ENCODE measurements at places on chromosomes 3 and 15. TPM values are rescaled to one million over a fixed set of nuclear protein-coding genes. Genes with fewer than 3 reads are reported as not detected.

DNA sequence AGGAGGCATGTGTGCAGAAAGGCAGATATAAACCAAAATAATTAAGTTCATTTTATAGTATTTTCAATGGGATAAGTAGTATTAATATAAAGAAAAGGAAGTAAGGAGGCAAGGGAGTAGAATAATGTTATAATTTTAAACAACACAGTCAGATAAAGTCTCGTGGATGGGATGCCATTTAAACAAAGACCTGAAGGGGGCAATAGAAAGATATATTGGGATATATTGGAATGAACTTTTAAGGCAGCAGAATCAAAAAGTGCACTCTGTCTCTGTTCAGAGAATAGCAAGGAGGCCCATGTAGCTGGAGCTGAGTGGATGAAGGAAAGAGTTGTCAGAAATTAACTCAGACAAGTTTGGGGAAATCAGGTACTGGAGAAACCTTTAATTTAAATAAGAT, 158.7 kb downstream of the CGGBP1 start:
- no peak overlapping the region for H3K27ac ChIP-seq
- no peak overlapping the region for H3K4me3 ChIP-seq
- DNase-seq = no peak
- no peaks in the 10 kb centered on the region for H3K27me3 ChIP-seq
- H3K4me1 ChIP-seq = no peaks in the 10 kb centered on the region

DNA sequence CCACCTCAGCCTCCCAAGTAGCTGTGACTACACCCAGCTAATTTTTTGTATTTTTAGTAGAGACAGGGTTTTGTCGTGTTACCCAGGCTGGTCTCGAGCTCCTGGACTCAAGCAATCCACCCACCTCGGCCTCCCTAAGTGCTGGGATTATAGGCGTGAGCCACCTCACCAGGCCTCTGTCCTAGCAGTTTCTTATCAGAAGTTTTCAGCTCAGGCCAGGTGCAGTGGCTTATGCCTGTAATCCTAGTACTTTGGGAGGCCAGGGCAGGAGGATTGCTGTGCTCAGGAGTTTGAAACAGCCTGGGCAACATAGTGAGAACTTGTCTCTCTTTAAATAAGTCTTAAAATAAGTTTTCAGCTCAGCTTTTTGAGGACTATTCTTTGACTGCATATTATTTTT, 48.4 kb downstream of the SGO1 start:
- no peaks in the 10 kb centered on the region for H3K27me3 ChIP-seq
- no peak overlapping the region for H3K27ac ChIP-seq
- no peak for DNase-seq
- no peaks in the 10 kb centered on the region for H3K4me1 ChIP-seq

- no peaks in the 10 kb centered on the region for H3K27me3 ChIP-seq
- no peak overlapping the region for H3K4me3 ChIP-seq
- DNase-seq = no peak
- no peak overlapping the region for H3K27ac ChIP-seq
Observed at GRCh38 chr15:74156678-74157411, 16.7 kb upstream of the ISLR start.

DNA sequence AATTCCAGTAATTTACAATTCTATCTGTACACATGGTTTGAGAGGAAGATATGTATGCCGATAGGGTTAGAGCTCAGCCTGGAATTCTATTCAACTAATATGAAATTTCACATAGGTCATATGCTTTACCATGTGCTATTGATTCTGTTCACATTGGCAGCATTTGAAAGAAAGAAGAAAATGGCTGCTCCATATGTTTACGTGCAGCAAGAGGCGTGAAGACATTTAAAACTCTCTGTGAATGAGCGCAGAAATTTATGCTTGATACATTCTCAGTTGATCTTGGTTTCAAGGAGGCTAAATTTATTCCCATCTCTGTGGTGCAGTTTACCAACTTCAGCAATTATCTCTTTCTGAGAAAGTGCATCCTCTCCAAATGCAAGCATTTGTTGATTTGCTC, 478.9 kb downstream of the CNTN4 start:
- no peak overlapping the region for H3K27ac ChIP-seq
- no peaks in the 10 kb centered on the region for H3K27me3 ChIP-seq
- H3K4me3 ChIP-seq = no peak overlapping the region
- no peak for DNase-seq
- no peaks in the 10 kb centered on the region for H3K4me1 ChIP-seq
- no peaks in the 10 kb centered on the region for H3K36me3 ChIP-seq

GRCh38 chr3:138426211-138426610, 8.2 kb upstream of the ESYT3 start:
- no peak for DNase-seq
- no peak overlapping the region for H3K27ac ChIP-seq
- no peak overlapping the region for H3K4me3 ChIP-seq
- H3K36me3 ChIP-seq = no peaks in the 10 kb centered on the region
- H3K4me1 ChIP-seq = no peaks in the 10 kb centered on the region

Gene ZNF80
- 0.12 TPM for total RNA-seq

Gene RUBCN
- total RNA-seq = 20.0 TPM

Gene TSEN2
- total RNA-seq = 27.4 TPM

Gene PP2D1
- total RNA-seq = not detected
